Lung (tissue), 17 donors: ENCODE measurements at places on chromosomes 16 and 17.

DNA sequence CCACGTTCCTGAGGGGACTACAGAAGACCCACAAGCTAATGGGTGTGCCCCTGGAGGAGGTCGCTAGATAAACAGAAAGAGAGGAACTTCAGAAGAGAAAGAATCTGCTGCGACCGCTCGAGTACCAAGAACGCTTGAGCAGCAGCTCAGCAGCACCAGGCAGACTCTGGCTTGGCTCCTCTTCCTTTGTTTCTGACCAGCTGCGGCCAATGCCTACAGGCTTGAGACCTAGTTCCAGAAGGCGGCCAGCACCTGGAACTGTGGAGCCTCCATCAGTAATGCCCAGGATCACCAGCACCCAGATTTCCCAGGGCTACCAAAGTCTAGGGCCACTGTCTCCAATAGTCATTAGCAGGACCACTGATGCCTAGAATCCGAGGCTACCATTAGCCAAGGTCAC is 26.0 kb upstream of the GOSR2 start:
- DNase-seq: no peak

DNA sequence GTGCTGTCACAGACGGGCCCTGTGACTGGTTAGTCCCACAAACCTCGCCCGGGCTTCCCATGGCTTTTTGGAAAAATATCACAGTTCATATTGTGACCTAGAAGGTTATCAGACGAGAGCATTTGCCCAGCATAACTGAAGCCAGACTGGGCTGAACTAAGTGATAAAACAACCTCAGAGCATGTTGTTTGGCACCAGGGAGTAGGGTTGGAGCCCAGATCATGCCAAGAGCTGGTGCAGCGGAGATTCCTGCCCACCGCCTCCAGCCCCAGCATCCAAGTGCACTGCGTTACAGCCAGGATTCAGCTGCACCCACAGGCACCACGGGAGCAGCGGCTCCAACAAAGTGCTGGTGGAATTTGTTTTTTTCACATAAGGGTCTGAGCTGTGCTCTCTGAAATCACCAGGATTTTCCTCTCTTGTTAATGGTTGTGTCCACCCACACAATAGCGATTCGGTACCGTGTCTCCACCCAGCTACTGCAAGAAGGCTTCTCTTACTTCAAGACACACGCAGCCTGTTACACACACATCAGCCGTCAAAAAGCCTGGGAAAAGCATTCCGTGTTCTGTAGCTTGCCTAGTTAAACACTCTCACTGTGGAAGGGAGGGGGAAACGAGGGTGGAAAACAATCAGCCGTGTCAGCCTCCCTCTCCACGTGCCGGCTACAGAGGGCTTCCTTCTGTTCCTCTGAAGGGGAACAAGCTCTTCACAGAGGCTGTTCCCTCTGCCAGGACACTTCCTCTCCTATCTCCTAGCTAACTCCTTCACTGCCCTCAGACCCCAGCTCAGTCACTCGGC is 273.8 kb downstream of the C16orf95 start:
- DNase-seq: peak; percentile 53

DNA sequence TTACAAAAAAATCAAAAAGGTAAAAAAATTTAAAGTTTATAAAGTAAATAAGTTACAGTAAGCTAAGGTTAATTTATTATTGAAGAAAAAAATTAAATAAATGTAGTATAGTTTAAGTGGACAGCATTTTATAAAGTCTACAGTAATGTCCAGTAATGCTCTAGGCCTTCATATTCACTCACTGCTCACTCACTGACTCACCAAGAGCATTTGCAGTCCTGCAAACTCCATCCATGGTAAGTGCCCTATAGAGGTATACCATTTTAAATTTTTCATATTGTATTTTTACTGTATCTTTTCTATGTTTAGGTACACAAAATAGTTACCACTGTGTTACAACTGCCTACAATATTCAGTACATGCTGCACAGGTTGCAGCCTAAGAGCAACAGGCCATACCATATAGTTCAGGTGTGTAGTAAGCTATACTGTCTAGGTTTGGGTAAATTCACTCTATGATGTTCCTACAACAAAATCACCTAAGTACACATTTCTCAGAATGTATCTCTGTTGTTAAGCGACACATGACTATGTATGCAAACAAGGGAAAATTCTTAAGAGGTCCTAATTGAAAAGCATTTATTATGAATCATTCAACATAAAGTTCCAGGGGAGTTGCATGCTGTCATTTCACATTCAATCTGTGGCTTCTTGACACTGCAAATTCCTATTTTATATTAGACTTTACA is 92.3 kb downstream of the SPAG9 start:
- DNase-seq: no peak

GRCh38 chr17:835263-835662 is 53.1 kb downstream of the MRM3 start:
- peak; percentile 48 for DNase-seq

- peak; percentile 78 for DNase-seq
Observed at GRCh38 chr16:67443265-67443664, 12.3 kb downstream of the HSD11B2 start.

- DNase-seq: peak; percentile 24
Observed at GRCh38 chr16:89722392-89723278, 1.3 kb downstream of the ZNF276 start.
